GM10248 (cell line): ENCODE measurements at places on chromosomes 12 and 14.
A peak's percentile ranks its signal among the peaks of the same experiment; 100 is the strongest.

GRCh38 chr14:92516966-92517506, 3.5 kb downstream of the RIN3 start:
- DNase-seq, result no peak

DNA sequence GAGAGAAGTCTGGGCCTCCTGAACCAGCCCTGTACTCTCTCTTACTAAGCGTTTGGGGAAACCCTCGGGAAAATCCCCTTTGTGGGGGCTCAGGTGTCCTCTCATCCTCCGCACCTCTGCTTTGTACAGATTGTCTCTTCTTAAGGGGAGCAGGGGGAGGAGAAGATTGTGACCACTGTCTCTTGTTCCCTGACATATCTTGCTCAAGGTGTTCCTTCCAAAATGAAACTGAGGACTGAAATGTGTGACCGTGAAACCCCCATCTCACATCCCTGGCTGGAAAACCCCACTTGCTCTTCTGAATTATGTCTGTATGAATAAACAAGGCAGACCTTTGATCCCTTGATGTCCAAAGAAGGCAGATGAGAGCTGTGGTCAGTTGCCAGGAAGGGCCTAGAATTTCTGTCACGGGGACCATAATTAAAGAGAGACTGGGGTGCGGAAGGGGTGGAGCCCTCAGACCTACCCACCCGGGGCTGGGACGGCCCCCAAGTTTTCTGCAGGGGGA, 369.8 kb downstream of the AACS start:
- peak; percentile 72 for DNase-seq

- DNase-seq, result no peak
These were observed 6.8 kb downstream of the TMCC3 start for GRCh38 chr12:94643606-94644005.

GRCh38 chr12:109589691-109590245, 16.2 kb downstream of the MVK start:
- DNase-seq, result no peak

DNA sequence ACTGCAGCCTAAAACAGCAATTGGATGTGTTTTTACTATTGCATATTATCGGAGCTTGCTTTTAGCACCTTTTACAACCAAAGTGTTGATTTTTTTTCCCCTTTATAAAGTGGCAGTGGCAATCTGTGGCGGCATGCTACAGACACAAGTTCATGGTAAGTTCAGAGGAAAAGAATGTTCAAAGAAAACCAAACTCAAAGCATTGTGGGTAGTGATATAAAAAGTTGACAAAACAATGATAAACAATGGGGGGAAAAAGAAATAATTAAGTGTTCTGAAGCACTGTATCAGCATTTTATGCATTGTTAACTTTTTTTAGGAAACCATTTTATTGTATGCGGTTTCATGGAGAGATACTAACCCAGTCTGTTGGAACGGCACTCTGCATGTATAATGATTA, 492.0 kb upstream of the SOX5 start:
- no peak for DNase-seq

DNA sequence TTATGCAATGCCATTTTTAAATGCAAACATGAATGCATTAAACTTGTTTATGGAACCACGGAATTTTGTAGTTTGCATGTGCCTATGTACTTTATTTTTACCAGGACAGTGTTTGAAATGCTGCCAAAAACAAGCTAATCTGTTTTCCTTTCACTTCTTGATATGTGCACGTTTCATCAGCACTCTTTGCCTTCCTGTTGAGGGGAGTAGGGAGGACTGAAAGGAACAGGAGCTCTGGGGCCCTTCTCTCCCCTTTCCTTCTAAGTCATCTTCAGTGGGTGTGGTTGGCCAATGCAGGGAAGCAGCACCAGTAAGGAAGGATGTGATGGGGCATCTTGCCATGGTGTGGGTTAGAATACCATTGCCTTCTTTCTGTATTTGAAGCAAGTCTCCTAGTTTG, 12.1 kb upstream of the PPP4R4 start:
- DNase-seq, result no peak

- DNase-seq, result no peak
These were observed 17.1 kb upstream of the DLK1 start for GRCh38 chr14:100709289-100710284.

DNA sequence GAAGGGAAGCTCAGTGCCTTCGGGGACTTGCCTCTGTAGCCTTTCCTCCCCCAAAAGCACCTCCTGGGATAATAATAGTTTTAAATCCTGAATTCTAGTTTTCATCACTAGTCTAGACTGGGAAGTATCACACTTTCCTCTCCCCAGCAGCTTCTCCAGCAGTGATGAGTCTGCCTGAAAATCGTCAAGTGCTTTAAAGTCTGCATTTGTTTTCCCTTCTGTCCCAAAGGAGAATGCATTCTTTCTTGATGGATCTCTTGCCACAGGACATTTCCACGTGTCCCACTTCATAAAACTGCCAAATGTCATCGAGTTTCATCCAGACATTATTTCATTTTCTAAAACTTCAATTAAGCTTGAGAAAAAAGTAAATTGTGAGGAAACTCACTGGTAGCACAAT, 15.0 kb downstream of the CSRP2 start:
- no peak for DNase-seq

- DNase-seq, result no peak
These were observed 36.3 kb upstream of the PLXNC1 start for GRCh38 chr12:94112121-94112520.
